Right cardiac atrium (tissue), 5 donors: ENCODE measurements at places on chromosomes 2 and 18.

GRCh38 chr2:85998071-85998991, 107.4 kb downstream of the POLR1A start:
- DNase-seq: peak; percentile 68

DNA sequence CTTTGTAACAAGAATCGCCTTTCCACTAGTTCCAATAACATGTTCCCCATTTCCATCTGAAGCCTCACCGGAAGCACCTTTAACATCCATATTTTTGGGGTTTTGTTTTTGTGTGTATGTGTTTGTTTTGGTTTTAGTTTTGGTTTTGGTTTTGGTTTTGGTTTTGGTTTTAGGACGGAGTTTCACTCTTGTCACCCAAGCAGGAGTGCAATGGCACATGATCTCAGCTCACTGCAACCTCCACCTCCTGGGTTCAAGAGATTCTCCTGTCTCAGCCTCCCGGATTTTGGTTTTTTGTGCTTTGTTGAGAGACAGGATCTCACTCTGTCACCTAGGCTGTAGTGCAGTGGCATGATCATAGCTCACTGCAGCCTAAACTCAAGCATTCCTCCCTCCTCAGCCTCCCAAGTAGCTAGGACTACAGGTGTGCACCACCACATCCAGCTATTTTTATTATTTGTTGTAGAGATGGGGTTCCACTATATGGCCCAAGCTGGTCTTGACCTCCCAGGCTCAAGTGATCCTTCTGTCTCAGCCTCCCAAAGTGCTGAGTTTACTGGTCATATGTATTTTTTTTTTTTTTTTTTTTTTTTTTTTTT, 36.3 kb downstream of the TGOLN2 start:
- no peak for DNase-seq

DNA sequence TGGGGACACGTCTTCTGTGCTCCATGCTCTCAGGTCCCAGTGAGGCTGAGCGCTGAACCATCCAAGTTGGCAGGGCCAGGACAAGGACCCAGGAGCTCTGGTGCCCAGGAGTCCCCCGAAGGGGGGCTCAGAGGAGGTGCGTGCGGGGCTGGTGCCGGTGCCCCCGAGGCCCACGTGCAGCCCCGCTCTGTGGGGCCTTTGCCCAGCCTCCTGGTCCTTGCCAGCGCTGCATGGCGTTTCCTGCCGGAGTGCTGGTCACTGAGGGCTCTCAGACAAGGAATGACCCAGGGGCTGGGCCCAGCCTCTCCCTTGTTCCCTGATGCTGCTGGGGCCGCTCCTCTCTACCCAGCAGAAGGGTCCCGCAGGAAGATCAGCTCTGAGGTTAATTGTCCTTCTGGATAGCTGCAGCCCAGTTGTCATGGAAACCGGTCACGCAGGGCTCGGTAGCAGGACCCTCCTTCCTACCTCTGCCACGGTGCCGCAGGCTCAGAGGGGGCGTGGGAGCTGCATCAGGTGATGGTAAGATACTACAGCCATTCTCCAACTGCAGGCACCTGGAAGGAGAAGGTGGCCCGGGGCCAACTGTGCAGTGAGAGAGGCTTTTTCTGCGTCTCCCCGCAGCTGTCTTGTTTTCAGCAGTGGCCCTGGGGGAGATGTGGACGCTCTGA, 64.5 kb downstream of the RRM2 start:
- DNase-seq: no peak

- no peak for DNase-seq
These were observed 188.7 kb downstream of the ANKRD44 start for GRCh38 chr2:197121756-197122385.

DNA sequence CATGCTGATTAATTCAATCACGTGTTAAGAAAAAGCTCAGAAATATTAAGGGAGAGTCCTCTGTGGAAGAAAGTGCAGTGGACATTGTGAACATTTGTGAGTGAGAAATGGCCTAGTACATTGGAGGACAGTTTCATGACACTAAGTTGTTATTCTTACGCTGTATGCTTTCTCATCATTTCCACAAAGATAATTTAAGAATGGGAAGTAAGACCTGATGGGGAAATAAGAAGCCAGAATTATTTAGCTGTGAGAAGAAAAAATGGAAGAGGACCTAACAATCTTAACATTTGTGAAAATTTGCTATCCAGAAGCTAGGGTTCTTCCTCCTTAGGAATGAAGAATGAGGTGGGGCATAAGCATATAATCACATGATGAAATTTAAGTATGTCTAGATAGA, 15.2 kb upstream of the RAPH1 start:
- DNase-seq: no peak

DNA sequence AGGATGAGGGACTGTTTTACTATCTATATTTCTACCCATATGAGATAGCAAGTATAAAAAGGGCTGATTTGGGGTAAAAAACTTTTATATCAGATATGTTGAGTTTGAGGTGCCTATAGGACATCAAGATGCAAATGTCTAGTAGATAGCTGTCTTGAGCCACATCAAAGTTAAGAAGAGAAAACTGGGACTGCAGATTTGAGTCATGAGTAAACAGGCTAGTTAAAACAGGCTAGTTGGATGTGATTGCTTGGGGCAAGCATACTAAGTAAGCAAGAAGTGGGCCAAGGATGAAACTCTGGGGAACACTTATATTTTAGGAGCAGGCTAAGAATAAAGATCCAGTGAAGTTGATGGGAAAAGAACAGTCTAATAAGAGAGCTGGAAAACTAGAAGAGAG, 2.8 kb upstream of the SCRN3 start:
- DNase-seq: no peak

DNA sequence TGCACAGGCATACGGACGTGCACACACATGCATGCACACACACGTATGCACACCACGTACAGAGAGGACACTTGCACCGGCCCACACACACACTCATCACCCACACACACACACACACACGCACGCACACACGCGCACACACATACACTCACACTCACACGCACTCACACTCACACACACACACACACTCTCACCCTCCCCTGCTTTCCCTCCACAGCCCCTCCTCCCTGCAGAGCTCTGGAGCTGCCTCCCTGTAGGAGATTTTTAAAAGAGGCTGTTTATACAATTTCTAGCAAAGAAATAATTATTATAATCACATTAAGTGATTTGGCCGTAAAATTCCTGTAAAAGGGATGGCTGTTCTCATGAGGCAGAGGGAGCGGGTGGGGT, 36.5 kb upstream of the SNED1 start:
- DNase-seq: peak; percentile 56

DNA sequence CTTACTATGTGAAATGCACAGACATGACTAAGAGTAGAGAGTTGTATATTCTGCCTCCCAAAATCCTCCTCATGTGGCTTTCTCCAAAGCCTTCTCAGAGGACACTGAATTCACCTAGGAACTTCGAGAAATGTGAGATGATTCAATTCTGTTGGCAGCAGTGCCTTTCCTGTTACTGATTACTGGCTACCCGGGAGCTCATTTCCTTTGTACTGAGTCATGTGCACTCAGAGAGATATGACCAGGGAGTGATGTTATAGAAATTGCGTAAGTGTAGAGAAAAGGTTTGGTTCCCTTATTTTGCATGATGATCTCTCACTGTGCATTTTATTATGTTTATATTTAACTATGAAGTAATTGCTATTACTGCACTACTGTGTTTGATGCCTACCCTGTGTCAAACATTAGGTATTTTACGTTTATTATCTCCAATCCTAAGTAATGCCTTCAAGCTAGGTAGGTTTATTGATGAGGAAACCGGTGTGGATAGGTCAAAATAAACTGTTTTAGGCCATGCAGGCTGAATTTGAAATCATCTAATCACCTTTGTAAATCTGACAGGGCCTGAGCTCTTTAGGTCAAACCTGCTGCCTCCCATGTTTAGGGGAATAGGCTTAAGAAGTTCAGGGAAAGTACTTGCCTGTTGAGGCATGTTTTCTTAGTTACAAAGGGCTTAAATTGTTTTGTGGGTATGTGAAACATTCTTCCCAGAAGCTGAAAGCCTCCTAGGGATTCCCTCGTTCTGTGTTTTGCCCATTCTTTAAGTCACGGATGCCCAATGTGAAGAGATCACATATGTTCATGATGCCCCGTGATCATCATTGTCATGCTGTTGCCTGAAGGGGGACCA, 86.8 kb downstream of the FMNL2 start:
- DNase-seq: no peak

GRCh38 chr2:219784178-219784577, 156.7 kb downstream of the SLC4A3 start:
- DNase-seq: no peak

DNA sequence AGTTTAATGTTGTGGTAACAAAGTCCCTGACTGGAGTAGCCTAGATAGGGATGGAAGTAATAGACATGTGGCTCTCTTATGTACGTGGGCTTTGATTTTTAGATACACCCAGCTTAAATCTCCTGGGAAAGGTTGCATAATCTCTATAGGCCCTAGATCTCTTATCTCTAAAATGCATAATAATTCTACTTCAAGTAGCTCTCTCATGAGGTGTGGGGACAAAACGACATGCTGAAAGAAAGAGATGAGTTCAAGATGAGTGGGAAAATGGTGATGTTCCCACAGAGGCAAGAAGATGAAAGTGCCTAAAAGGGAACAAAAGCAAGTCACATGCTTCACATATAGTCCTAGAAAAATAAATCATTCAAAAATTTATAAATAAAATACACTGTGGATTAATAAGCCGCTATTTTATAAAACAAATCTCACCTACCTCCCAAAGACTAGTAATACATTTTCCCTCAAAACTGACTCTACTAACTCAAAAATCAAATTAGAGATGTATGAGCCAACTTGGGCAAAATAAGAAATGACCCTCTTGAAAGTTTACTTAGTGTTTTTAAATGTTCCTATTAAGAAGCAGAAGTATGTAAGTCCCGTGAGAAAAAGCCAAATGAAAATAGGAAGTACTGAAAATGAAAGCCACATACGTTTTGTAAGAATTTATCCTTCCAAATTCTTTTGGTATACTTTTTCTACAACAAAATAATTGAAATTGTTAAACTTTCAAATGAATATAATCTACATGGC, 148.2 kb upstream of the ITGA4 start:
- no peak for DNase-seq

GRCh38 chr2:144513388-144514101, 6.4 kb downstream of the ZEB2 start:
- DNase-seq: no peak

DNA sequence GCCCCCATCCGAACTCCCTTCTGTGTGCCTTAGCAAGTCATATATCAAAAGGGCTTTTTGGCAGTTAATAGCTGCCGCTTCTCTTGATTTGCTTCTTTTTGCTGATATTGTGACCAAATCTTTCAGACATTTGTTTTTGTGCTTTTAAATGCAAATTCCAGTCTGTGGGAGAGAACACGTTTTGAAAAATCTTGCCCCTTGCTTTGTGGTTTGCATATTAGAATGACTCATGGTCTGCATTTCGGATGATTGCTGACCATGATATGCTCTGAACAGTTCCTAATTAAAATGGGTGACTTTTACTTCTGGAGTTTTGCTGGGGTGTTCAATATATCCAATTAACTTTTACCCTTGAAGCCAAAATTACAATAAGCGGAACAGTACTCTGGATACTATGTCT, 58.2 kb upstream of the ST6GAL2 start:
- DNase-seq: no peak

GRCh38 chr2:85596486-85597143, 1.1 kb downstream of the RNF181 start:
- no peak for DNase-seq

DNA sequence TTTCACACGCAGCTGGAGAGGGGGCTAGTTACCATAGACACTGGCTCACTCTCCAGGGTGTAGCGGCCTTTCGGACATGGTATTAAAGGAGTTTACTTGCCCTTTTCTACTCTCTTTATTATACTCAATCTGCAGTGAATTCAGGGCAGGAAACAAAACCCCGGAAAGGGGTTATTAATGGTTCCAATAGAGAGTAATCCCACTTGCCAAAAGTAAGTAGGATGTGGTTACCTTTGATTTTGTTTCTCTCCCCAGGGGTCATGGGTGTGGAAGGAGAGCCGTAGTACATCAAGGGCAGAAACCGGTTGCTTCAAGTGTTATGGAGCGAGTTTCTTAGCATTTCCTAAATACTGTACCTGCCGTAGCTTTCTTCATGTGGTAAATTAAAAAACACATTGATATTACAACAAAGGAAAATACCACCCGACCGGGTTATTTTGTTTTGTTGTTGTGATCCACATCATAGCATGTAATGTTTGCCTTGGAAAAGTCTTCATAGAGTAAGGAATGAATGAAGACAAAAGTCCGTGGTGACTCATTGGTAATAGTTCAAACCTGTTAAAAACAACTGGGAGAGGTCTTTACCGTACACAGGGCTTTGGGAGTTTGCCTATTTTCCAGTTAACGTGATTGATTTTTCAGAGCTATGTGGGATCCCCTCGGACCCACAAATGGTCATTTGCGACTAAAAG, 71.5 kb downstream of the SLC4A3 start:
- no peak for DNase-seq

- DNase-seq: no peak
These were observed 41.1 kb upstream of the SCG2 start for GRCh38 chr2:223643309-223643708.

DNA sequence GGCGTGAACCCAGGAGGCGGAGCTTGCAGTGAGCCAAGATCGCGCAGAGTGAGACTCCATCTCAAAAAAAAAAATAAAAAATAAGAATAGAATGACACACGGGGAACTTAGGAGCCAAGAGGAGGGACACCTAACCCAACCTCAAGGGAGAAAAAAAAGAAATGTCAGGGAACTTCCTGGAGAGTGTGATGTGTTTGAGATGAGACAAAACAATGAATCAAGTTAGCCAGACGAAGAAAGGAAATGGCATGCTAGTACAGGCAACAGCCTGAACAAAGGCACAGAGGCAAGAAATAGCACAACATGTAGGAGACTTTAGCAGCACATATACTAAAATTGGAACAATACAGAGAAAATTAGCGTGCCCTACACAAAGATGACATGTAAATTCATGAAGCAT, 36.7 kb upstream of the PAPOLG start:
- DNase-seq: no peak

DNA sequence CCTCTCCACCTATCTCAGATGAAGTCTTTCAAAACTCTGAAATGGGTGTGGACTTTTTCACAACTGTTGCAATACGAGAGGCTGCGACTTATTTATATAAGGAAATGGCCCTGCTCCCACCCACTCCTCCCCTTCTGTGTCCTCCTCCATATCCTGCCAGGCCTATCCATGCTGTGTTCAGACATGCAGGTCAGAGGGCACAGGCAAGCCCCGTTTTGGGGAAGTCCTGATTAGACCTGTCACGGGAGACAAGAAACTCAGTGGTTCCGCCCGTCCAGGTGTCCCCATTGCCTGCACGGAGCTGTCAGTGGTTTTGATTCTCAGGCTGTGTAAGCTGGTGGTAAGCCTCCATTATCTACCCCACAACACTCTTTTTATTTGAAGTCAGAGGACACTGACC, 99.6 kb upstream of the MGAT5 start:
- peak; percentile 61 for DNase-seq

GRCh38 chr18:48402953-48403352, 6.2 kb downstream of the ZBTB7C start:
- DNase-seq: peak; percentile 65

GRCh38 chr18:45686891-45687611, 36.9 kb upstream of the SLC14A1 start:
- no peak for DNase-seq
